ENCODE measurements at places on chromosomes 16 and 17.

GRCh38 chr17:4504188-4504587 lies 5.5 kb downstream of the SPNS2 start:
- no peak for DNase-seq

DNA sequence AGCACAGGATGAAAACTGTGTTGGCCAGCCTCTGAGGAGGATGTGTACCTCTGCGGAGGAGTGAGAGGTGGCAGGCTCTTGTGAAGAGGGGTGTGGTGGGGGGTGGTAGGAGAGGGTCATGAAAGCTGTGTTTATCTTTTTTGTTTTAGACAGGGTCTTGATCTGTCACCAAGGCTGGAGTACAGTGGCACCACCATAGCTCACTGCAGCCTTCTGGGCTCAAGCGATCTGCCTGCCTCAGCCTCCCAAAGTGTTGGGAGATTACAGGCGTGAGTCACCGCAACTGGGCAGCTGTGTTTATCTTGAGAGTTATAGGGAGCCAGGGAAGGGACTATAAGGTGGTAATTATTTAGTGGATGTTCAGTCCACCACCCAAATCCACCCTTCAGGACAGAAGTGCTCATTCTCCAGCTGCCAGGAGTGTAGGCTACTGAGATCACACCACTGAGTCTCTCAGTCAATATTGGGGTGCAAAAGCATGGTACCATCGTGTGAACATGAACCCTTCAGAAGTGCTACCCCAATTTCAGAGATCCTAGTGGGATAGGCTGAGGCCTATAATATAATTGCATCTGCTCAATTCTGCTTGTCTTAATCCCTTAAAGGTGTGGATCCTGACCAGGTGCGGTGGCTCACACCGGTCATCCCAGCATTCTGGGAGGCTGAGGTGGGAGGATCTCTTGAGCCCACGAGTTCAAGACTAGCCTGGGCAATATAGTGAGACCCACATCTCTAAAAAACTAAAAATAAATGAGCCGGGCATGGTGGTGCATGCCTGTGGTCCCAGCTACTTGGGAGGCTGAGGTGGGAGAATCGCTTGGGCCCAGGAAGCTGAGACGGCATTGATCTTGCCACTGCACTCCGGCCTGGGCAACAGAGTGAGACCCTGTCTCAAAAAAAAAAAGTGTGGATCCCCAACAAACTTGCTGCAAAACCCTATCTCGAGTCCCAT lies 788 bp upstream of the EXOC3L1 start:
- no peak for DNase-seq

DNA sequence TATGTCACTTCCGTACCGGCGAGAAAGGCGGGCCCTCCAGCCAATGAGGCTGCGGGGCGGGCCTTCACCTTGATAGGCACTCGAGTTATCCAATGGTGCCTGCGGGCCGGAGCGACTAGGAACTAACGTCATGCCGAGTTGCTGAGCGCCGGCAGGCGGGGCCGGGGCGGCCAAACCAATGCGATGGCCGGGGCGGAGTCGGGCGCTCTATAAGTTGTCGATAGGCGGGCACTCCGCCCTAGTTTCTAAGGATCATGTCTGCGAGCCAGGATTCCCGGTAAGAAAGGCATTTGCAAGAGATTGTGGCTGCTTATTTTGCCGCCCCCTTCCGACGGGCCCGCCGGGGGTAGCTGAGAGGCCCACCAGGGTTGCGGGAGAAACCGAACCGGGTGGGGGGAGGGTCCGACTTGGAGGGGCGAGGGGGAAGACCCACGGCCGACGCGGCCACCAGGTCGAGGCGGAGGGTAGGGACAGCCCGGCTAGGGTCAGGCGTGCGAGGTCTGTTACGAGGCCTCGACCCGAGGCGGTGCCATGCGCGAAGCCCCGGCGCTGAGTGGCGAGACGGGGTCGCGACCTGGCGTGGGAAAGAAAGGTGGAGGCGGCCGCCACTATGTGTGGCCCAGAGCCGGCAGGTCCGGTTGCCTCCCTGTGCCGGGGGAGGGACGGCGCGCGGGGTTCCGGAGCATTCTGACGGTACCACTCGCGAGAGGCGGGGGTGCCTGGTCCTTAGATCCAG lies 6.7 kb upstream of the CD68 start:
- peak; percentile 98 for DNase-seq

- DNase-seq: no peak
Observed at GRCh38 chr17:79142375-79142774, 67.8 kb downstream of the ENGASE start.

GRCh38 chr17:57619061-57619937 lies 125.8 kb downstream of the CCDC182 start:
- DNase-seq: no peak

All from esophagus squamous epithelium (tissue), 5 donors.